CD4-positive, alpha-beta T cell treated with Interleukin-4 for 4 hours (primary cell): ENCODE measurements at places on chromosomes 6 and 20.

DNA sequence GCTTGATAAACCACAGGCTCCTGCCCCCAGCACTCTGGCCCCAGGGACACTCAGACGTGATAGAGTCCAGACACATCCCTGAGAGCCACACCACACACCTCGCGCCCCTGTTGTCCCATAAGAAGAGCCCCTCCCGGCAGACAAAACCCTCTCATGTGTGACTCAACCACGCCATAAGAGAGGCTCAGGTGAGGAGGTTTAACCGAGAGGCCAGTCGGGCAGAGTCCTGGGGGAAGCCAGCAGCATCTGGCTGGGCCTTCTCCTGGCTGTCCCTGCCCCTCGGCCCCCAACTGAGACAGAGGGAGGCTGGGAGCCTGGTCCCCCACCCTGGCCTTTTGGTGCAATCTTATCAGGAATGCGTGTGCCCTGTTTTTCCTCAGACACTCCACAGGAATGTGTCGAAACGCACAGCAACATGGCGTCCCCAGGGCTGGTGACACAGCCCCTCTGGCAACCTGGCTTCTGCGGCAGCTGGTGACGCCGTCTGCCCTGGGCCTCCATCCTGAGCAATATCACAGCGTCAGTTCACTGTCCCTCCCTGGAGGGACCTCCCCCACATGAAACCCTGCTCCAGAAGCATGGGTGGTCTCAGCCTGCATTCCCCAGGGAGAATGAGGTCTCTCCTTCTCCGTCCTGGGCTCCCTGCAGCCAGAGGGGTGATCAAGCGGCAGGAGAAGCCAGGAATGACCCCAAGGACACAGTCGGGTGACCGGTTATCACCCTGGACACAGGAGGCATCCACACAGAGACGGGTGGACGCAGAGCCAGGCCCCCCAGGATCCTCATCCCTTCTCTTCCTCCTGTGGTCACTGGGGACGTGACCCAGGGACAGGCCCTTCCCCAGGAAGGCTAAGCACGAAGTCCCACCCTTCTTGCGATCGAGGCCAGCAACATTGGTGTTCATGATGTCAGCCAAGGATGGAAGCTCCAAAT lies 156.6 kb upstream of the AFDN start:
- no peak for DNase-seq

- DNase-seq, result no peak
These were observed 13.3 kb downstream of the GPR6 start for GRCh38 chr6:109991201-109992101.

DNA sequence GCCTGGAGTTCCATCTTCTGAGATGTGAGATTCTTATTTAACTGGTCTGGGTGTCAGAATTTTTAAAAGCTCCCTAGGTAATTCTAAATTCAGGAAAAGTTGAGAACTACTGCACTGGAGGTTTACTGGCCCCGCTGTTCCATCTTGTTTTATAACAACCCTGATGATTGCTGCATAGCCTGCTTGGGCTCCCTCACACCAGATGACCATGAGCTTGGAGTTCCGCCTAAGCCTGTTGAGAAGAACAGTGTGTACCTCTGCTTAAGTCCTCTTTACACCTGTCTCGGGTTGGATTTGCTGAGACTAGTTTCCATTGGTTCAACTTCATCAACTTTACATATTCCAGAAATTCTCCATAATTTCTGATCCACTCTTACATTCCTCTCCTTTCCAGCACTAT lies 77.9 kb downstream of the FKBP5 start:
- DNase-seq, result no peak

DNA sequence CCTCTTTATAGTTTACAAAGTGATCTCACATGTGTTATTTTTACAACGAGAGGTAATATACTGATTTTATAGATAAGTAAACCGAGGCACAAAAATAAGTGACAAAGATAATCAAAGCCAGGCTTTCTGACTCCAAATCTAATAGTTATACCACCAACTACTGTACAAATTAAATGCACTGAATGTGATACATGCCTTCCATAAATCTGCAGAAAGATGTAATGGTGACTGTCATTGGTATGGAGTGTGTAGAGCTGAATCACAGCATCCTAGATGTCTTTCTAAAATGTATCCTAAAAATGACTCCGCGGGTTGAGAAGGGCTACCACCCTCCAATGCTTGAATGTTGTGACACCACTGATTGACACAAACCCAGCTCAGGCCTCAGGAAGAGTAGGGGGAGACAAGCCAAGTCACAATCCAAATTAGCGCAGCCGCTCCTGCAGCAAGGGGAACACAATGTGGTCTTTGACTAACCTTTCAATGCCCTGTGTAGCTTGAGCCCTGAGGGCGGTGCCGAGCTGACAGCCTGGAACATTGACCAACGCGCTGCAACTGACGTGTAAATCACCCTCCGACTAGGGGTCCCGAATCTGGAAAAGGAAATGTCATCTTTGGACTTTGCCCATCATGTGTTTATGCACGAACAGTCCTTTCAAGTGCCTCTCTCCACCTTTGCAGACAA lies 136.8 kb downstream of the OLIG3 start:
- DNase-seq, result no peak

DNA sequence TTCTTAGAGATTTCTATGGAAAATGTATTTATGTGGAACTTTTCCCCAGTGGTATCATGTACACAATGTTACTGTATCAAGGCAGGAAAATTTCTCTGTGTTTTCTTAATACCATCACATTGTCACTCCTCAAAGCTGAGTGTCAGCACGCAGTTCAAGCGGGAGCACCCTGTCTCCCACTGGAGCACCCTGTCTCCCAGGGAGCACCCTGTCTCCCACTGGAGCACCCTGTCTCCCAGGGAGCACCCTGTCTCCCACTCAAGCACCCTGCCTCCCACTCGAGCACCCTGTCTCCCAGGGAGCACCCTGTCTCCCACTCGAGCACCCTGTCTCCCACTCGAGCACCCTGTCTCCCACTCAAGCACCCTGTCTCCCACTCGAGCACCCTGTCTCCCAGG lies 51.3 kb downstream of the PSMG4 start:
- DNase-seq, result no peak

GRCh38 chr6:12265791-12266190 lies 24.4 kb upstream of the EDN1 start:
- peak; percentile 8 for DNase-seq

DNA sequence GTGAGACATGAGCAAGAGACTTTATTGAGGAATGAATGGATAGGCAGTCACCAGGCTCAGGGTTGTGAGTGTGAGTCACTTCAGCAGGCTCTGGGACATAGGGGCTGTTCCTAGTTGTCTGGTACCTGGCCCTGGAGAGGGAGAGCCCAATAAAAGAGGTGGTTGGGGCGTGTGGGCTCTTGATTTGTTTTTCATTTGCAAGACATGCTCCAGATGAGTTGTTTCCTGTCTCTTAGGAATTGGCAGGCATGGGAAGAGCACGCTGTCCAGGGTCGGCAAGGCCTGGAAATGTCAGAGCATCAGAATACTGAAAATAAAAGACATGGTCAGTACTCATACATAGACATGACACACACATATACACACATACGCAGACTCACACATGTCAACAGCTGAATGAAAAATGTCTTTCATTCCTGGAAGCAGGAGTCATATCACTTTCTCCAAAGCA lies 166.3 kb upstream of the SULF2 start:
- no peak for DNase-seq

GRCh38 chr6:96649926-96650325 lies 87.0 kb downstream of the FHL5 start:
- no peak for DNase-seq

GRCh38 chr6:107545763-107546162 lies 55.8 kb downstream of the SOBP start:
- DNase-seq, result no peak

- no peak for DNase-seq
These were observed 359.3 kb upstream of the PLCB4 start for GRCh38 chr20:8709627-8710026.

DNA sequence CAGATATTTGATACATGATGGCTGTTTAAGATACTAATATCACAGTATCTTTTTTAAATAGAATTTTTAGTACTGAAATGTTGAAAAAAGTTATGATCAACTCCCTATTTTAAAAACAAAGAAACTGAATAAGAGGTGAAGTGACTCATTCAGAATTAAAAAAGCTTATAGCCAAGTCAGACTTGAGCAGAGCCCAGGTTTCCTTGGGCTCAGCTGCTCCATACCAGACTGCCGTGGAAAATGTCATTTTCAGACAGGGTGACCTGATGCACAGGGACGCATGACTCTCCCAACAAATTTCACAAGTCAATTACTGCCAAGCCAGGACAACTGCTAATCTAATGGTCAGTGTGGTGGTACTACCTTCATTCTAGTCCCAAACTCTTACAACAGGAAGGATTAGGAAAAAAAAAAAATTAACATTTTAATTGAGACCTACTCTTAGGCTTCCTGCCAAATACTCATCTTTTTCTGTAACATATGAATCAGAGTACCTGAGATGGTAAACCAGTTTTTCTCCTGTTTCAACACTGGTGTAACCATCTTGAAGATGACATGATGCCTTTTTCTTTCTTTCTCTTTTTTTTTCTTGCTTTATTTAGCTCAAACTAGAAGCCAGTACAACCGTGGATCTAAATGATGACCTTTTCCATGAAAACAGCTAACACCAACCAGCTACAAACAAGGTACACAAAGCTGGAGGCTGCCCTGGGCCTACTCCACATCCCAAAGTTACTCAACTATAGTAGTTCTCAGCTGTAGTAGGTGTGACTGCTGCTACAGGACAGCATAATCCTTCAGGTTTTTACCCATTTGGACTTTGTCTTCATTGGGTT lies 30.5 kb downstream of the SLC22A23 start:
- no peak for DNase-seq

- no peak for DNase-seq
These were observed 29.7 kb downstream of the CEBPB start for GRCh38 chr20:50220093-50220893.

DNA sequence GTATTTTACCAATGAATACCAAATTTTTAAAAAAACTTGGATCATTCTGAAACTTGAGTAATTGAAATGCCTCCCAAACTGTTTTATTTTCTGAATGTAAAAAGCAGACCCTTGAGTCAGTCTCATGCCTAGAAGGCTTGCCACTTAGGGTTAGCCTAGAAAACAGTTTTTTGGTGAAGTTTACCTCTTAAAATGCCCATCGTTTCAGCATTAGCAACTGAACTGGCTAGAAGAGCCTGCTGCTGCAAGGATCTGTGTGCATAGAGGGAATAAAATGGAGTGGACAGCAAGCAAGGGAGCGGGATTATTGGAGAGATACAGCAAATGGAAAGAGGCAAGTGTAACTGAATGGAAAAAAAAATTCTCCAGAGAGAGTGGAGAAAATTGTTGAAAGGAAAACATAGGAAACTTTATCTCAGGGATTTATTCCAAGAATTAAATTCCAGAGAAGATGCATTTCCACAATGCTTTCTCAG lies 40.1 kb downstream of the ADGRG6 start:
- no peak for DNase-seq

DNA sequence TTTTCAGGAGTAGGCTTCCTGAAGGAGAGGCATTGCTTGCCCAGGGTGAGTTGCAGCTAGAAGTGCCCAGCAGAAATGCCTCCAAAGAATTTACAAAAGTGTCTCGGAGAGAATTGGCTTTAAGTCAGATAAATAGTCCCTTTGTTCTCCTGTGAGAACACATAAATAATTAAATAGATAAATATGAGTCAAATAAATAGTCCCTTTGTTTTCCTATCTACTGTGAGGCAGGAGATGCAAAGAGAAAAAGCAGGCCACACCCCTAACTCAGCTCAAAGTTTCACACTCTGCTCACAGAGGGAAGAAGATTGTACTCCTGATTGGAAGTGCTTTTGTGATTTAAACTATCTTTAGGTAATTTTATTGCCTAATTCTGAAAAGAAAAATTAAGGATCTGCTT lies 180.7 kb upstream of the PRSS16 start:
- no peak for DNase-seq

DNA sequence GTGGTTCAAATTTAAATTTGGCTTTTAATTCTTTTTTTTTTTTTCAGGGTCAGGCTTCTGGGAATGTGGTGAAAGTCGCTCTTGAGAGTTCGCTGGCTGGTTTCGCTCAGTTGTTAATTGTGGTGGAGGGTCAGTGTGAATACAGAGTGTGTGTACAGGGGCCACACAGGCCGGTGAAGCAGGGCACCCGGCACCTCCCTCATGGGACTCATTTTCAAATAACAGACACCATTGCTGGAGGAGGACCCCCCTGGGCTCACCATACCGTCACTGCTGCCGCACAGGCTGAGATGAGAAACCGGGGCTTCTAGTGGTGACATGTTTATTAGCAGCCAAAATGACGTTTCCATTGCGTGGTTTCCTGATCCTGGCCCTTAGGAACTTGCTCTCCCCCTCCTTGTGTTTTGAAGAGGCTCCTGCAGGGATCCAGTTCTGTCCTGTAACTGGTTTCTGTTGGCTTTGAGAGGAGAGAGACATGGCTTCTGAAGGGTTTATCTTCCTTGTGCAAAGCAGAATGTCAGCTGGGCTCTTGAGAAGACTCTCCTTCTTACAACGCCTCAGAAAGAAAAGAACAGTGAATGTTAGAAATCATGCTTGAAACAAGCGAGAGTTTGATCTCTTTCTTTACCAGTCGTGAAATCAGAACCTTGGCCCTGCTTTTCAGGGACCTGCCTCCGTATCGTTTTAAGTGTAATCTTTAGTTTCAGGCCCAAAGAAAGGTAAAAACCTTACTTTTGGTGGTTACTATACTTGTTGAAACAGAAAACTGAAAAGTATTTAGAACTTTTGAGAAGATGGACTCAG lies 37.8 kb downstream of the DUSP22 start:
- no peak for DNase-seq

DNA sequence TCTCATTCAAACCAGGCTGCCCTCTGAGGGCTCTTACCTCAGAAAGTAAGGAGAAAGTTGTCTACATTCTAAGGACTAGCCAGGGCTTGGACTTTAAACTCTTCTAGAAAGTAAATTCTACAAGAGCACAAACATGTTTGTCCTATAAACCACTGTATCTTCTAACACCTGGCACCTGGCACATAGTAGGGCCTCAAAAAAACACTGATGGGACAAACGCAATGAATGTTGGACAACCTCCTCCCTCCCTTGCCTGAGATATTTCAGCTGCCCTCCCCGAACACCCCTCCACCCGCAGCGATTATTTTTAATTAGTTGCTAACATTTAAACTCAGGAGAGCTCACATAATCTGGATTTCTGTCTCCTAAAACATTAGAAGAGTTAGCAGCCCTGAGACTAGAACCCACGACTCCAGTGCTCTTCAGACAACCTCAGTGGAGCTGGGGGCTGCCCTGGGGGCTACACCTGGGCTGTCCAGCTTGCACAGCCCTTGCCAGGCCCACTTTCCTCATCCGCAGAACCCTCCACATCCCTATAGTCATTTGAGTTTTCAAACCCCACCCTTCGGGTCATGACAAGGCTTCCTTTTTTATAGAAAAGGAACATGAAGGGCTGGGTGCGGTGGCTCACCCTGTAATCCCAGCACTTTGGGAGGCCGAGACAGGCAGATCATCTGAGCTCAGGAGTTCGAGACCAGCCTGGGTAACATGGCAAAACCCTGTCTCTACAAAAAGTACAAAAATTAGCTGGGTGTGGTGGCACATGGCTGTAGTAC lies 4.9 kb downstream of the HCK start:
- no peak for DNase-seq
